NCI-H2227 treated with DMSO at 0.1 percent for 48 hours (cell line): ENCODE measurements at places on chromosomes 3 and 15.

DNA sequence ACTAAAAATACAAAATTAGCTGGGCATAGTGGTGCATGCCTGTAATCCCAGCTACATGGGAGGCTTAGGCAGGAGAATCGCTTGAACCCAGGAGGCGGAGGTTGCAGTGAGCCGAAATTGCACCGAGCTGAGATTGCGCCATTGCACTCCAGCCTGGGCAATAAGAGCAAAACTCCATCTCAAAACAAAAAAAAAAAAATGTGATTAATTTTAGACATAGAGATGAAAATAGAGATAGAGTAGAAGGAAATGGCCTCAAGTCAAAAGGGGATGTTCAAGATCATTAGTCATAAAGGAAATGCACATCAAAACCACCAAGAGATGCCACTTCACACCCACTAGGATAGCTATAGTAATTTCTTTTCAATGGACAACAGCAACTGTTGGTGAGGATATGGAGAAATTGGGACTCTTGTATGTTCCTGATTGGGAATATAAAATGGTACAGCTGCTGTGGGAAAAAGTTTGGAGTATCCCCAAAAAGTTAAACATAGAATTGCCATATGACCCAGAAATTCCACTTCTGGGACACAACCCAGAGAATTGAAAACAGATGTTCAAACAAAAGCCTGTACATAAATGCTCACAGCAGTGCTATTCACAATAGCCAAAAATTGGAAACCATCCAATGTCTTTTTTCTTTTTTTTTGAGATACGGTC is 55.4 kb downstream of the ABHD2 start:
- DNase-seq, result no peak

DNA sequence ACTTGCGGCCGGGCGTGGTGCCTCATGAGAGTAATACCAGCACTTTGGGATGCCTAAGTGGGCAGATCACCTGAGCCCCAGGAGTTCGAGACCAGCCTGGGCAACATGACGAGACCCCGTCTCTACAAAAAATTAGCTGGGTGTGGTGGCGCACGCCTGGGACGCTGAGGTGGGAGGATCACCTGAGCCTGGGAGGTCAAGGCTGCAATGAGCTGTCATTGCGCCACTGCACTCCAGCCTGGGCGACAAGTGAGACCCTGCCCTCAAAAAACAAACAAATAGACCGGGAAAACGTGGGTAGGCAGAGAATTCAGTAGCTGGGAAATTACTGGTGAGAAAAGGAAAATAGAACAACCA is 667 bp downstream of the UMPS start:
- no peak for DNase-seq

DNA sequence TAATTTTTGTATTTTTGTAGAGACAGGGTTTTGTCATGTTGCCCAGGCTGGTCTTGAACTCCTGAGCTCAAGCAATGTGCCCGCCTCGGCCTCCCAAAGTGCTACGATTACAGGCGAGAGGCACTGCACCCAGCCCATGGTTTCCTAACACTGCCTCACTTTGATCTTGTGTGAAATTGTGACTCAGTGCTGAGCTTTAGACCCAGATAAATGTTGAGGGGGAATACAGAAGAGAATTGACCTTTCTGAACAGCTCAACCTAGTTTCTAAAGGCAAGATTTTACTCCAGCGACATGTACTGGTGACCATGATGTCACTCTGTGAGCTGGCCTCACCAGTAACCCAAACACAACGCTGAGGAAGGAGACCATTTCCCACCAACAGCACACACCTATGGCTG is 73.5 kb downstream of the ATP1B3 start:
- no peak for DNase-seq

- DNase-seq, result no peak
These were observed 119.8 kb upstream of the ALDH1A3 start for GRCh38 chr15:100759698-100760356.

DNA sequence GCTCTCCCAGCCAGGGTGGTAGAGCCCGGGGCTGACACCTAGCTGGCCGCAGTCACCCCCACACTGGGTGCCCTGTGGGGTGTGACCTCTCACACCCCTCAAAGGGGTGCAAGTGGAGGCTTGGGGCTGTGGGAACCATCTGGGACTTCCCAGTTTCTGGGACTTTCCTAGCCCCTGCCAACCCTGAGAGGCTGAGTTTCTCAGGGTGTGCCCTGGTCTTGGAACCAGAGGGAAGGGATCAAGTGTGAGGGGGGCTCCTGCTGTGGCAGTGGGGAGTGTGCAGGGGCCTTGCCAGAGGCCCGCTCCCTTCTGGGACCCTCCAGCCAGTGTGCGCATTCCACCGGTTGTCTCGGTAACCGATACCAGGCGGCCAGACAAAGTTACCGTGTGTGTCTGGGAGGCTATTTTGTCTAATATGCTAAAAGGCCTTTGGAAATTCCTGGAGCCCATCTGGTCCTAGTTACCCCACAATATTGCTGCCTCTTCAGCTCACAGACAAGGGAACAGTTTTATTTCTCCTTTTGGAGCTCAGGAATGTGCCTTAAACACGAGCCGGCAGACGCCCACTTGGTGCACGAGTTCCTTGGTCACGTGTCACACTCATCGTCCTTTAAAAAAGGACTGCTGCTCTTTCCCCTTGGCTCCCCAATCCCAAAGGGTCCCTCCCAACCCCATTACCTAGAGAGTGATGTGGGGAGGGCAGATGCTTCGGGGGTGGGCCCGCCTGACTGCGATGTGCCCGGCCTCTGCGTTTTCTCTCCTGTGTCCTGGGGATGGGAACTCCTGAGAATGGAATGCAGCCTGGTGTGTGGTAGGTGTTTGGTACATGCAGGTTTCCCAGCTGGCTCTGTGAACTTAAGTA is 33.2 kb downstream of the HDAC11 start:
- no peak for DNase-seq

GRCh38 chr3:13493867-13494441 is 13.8 kb downstream of the HDAC11 start:
- no peak for DNase-seq

DNA sequence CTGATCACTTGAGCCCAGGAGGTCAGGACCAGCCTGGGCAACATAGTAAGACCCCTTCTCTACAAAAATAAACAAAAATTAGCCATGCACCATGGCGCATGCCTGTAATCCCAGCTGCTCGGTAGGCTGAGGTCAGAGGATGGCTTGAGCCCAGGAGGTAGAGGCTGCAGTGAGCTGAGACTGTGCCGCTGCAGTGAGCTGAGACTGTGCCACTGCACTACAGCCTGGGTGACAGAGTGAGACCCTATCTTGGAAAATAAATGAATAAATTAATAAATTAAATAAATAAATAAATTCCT is 10.8 kb downstream of the SHISA5 start:
- no peak for DNase-seq

DNA sequence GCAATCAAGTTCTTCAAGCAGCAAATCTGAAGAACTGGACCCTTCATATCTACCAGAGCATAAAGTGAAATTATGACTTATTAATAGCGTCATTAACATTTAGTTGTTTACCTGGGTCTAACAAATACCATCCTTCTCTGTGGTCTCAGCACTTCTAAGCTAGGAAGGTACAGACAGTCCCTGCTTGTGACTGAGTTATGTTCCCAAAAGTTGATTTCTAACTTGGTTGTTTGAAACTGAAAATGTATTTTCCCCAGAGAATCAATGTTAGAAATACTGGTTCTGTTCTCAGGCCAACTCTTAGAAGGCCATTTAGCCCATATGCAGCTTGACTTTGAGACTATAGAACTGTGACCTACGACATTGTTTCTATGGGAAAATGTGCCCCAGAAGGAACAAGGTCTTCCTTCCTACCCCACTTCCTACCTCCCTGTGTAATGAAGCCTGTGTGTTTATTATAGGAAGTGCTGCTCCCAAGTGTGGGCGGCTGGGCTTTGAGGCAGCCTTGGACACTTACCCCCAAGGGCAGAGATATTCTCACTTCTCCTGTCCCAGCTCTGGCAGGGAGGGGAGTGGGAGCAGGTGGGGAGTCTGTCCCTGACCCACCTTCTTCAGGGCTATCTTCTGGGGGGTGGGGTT is 12.2 kb upstream of the MAPK6 start:
- no peak for DNase-seq

GRCh38 chr3:62936626-62937254 is 61.5 kb upstream of the CADPS start:
- no peak for DNase-seq

GRCh38 chr3:27628026-27628750 is 93.9 kb downstream of the EOMES start:
- DNase-seq, result no peak

DNA sequence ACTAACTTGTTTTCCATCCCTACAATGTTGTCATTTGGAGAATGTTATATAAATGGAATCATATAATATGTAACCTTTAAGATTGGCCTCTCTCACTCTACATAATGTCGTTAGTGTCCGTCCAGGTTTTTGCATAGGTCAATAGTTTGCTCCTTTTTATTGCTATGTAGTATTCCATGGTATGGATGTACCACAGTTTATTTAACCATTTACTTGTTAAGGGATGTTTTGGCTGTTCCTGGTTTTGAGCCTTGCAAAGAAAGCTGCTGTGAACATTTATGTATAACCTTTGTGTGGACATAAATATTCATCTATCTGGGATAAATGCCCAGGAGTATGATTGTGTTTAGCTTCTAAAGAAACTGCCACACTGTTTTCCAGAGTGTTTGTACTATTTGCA is 34.1 kb upstream of the SEC22A start:
- no peak for DNase-seq

- peak; percentile 28 for DNase-seq
These were observed 7.7 kb downstream of the IGDCC4 start for GRCh38 chr15:65414841-65415621.

DNA sequence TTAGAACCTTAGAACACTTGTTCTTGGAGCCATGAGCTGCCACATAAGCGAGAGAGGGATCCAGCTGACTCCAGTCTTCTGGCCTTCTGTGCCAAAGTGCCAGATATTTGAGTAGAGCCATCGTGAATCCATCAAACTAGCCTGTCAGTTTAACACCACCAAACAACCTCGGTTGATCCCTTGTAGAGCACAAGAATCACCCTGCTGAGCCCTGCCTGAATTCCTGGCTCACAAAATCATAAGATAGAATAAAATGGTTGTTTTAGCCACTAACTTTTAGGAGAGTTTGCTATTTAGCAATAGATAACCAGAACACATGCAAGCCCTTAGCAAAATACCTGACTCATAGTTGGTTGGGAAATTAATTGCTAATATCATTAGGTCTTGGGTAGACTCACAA is 407.6 kb upstream of the PROK2 start:
- no peak for DNase-seq

DNA sequence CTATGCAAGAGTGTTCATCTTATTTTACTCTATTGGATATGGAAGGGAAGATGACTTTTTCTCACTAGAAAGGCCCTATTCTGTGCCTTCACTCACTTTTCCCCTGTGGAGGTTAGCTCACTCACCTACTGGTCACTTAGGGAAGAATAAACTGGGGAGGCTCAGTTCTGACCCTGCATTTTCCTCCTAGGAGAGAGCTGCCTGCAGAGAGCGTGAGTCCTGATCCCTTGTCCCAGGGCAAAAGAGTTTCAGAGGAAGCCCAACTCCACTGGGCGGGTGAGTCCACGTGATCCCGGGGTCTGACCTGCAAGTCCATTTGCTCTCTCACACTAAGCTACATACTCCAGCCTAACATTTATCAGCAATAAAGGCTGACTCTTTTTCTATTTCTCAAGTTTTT is 8.4 kb downstream of the MORC1 start:
- no peak for DNase-seq

DNA sequence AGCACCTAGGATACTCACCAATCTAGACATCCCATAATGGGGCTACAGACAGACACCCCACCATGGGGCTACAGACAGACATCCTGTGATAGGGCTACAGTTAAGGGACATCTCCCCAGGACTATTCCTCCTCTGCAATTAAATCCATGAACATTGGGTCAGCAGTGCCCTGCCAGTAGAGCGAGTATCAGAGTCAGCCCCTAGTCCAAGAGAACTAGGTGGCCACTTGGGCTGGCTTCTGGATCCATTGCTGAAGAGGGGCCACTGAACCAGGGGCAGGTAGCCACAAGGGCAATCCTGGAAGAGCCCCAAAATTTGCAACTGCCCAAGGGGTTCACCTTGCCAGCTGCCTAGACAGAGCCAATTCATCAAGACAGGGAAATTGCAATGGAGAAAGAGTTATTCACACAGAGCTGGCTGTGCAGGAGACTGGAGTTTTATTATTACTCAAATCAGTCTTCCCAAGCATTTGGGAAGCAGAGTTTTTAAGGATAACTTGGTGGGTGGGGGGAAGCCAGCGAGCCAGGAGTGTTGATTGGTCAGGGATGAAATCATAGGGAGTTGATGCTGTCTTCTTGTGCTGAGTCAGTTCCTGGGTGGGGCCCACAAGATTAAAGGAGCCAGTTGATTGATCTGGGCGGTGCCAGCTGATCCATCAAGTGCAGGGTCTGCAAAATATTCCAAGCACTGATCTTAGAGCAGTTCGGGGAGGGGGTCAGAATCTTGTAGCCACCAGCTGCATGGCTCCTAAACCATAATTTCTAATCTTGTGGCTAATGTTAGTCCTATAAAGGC is 170.2 kb upstream of the SMAD3 start:
- DNase-seq, result no peak

DNA sequence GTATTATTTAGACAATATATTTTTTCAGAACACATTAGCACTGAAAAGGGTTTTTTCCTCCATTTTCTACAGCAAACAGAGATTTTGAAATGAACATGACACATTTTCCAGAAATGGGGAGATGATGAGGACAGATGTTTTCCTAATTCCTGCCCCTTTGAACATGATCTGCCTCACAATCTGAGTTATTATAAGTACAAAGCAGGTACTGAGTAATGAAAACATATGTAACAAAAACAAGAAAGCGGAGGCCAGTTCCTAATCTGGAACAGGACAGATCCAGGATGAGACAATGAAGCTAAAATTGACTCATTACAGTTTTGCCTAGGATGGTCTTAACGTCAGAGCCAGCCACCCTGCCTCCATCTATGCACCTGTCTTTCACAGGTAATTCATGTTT is 642.8 kb upstream of the NR2F2 start:
- no peak for DNase-seq

GRCh38 chr3:144312702-144313101 is 341.1 kb downstream of the DIPK2A start:
- DNase-seq, result no peak
